Activated T-helper 9 cell treated with anti-CD3 and anti-CD28 coated beads, Interleukin-2, amount 50 U/mL, for 16 hours (primary cell): ENCODE measurements at places on chromosomes 6 and 20.

- no peak for DNase-seq
Observed at GRCh38 chr20:858011-858410, 24.5 kb downstream of the FAM110A start.

GRCh38 chr6:31180500-31180899 is 10.0 kb upstream of the POU5F1 start:
- no peak for DNase-seq

DNA sequence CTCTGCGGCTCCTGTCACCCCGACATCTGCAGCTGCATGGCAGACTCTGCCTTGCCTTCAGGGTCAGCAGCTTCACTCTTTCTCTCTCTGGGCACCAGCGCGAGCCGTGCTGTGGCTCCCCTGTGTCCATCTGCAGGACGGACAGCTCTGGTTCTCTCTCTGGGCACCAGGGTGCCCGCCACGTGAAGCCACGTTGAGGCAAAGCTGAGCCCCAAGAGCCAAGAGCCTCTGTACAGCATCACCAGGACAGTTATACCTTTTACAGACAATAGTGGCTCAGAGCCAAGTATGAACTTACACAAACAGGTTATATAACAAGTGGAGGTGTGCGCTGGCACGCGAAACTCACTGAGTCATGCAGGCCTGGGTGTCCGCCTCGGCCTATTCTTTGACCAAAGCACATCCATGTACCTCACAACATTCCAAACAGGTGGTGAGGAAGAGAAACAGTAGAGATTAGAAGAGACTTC is 50.8 kb downstream of the FAM50B start:
- DNase-seq: no peak

- no peak for DNase-seq
Observed at GRCh38 chr20:64151633-64152530, 12.4 kb upstream of the MYT1 start.

- DNase-seq: no peak
Observed at GRCh38 chr20:52104546-52105441, 86.8 kb downstream of the ZFP64 start.

- DNase-seq: no peak
Observed at GRCh38 chr20:62979310-62979709, 26.8 kb downstream of the SLC17A9 start.

GRCh38 chr20:588476-588875 is 21.6 kb downstream of the TCF15 start:
- no peak for DNase-seq
